Activated naive CD4-positive, alpha-beta T cell treated with Interleukin-2 at 50 U/mL for 16 hours (primary cell): ENCODE measurements at places on chromosomes 5 and 9.

DNA sequence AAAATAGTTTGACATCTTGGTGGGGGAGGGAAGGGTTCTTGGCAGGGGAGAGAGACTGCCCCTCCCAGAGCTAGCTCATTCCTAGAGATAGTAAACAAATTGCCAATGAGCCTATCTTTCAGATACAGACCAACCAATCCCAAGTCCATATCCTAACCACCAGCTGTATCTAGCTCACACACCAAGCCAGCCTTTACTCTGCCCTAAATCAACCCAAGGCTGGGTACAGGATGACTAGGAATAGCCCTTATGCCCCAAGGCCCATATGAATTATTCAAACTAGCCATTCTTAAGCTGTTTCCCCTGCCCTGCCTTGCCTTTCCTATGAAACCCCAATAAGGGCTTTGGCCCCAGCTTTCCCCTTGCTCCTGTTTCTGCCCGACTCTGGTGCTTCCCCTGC lies 281.3 kb upstream of the PANK3 start:
- DNase-seq: no peak

GRCh38 chr5:26948921-26949320 lies 89.5 kb downstream of the CDH9 start:
- no peak for DNase-seq

DNA sequence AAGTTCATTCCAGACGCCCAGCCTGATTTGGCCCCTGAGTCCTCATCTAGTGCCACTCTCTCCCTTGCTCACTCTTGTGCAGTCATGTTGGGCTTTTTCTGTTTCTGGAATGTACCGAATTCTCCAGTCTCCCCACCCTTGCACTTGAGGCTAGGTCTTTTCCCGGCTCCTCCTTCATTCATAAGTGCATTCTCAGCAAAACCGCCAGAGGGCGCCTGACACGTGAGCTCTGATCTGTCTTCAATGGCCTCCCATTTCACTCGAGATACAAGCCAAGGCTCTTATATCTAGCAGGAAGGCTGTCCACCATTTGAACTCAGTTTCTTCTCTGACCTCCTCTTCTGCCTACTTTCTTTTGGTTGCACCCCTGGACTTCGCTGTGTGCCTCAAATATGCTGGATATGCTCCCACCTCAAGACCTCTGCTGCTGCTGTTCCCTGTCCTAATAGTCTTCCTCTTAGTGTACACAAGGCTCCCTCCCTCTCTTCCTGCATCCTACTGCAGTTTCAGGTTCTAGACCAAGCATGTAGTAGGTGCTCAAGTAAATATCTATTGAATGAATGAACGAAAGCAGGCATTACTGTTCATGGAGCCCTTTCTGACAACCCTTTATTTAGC lies 568.1 kb upstream of the WWC1 start:
- DNase-seq: peak; percentile 55

DNA sequence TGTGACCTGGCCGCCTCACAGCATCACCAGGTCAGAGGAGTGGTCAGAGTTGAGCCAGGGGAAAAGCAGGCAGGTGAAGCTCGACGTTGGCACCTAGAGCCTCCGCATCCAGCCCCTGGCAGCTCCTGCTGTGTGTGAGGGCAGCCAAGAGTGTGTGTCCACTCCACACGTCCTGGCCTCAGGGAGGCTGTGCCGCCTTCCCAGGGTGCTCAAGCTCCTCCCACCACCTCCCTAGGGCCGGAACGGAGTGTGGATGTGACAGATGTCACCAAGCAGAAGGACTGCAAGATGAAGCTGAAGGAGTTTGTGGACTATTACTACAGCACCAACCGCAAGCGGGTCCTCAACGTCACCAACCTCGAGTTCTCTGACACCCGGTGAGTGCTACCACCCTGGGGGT lies 72.5 kb downstream of the PHF2 start:
- DNase-seq: no peak

DNA sequence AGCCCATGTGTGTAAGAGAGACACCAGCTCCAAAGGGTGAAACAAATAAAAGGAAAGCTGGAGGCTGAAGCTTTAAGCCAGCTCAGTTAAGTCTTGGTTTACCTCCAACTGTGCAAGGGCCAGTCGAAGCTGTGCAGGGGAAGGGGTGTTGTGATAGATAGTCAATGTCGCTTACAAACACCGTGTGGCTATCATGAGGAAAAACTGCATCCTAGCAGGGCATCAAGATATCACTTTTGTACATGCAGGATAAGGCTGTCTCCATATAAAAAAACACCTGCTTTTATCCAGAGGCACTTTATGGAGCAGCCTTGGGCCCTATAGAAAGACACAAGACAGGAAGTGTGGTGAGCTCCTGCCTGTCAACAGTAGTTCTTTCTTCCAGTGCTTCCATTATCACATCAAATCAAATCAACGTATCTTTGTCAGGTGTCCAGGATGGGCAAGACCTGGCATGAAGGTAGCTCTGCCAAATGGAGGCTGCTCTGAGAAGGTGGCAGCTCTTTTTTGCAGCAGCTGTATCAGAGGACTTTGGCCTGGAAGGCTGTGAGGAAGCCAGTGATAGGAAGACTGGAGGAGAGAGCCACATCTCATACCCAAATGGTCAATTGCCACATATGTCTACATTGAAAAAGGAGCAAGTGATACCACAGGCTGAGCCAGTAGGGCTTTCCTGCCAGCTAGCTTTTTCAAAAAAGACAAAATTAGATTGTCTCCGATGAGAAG lies 29.3 kb upstream of the SELENOP start:
- no peak for DNase-seq

GRCh38 chr5:9335754-9336495 lies 209.9 kb downstream of the SEMA5A start:
- DNase-seq: no peak

DNA sequence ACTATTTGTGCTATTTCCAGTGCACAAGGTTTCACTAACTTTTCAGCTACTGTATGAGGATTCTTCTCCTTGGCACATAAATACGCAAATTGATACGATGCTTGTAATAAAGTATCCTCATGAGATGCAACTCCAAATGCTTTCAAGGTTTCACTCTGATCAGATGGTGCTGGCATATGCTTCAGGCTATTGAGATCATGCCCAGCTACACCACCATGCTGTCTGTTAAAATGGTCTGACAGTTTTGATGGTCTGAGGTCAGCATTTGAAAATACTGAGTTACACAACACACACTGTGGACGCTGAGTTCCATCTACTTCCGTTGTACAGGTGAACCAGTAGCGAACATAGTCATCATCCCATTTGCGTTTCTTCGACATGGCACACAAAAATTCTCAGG lies 4.7 kb downstream of the FAM200C start:
- no peak for DNase-seq

- DNase-seq: no peak
Measured at GRCh38 chr5:77168161-77168878, 42.2 kb upstream of the PDE8B start.

- DNase-seq: no peak
Measured at GRCh38 chr5:14767735-14768507, 103.4 kb downstream of the OTULIN start.

- DNase-seq: no peak
Measured at GRCh38 chr5:137203011-137203632, 296.0 kb downstream of the SPOCK1 start.

DNA sequence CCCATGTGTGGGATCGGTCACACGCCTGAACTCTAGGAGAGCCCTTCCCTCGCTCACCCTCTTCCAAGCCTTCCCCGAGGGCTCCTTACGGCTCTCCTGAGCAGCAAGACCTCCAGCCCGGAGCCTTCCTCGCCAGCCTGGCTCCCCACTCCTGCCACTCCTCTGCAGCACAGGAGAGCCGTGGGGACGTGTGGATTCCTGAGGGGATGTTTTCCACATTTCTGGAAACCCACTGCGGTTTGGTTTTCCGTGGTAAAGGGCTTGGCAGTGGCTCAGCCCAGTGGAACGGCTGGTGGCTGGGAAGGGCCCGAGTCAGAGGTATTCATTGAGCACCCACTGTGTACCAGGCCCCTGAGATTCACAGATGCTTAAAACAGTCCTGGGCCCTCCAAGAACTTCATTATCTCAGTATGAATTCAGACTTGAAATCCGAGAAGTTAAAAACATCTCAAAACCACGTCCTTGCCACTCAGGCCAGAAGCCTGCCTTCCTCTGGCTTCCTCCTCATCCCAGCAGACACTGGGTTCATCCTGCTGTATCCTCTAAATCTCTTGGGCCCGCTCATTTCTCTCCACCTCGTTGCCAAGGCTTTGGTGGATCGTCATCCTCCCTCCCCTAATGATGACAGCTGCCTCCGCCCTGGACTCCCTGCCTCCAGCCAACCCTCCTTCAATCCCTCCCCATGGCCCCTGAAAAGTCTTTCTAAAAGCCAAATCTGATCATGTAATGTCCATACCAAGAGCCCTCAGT lies 109.6 kb downstream of the FGF18 start:
- DNase-seq: no peak

GRCh38 chr9:95793924-95794828 lies 81.3 kb upstream of the ERCC6L2 start:
- no peak for DNase-seq

DNA sequence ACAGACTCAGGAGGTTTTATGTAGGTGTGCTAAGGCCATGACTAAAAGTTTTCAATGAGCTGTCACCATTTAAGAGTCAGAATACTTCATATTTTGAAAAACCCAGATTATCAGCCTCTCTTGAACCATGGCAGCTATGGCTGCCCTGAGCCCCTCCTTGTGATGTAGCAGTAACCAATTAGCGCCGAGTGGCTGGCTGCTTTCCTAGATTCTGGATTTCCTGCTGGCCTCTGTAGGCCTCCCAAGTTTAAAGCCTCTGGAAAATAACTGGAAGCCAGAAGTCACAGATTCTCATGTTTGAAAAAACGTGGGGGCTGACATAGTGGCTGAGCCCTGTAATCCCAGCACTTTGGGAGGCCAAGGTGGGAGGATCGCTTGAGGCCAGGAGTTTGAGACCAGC lies 25.5 kb downstream of the DAB2IP start:
- no peak for DNase-seq

- no peak for DNase-seq
Measured at GRCh38 chr5:91443023-91443422, 59.9 kb upstream of the ARRDC3 start.

DNA sequence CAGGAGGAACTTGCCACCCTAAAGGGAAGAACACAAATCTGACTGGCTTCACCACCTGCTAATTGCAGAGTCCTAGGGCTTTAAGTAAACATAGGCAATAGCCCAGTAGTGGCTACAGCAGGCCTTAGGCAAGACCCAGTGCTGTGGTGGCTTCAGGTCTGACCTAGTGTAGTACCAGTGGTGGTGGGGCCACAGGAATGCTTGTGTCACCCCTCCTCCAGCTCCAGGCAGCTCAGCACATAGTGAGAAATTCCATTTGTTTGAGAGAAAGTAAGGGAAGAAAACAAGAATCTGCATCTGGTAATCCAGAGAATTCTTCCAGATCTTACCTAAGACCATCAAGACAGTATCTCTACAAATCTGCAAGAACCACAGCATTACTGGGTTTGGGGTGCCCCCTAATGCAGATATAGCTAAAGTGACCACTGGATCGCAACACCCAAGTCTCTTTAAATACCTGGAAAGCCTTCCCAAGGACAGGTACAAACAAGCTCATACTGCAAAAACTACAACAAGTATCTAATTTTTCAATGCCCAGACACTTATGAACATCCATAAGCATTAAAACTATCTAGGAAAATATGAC lies 102.6 kb upstream of the TRPM3 start:
- no peak for DNase-seq

GRCh38 chr9:93575796-93576257 lies 557 bp upstream of the PHF2 start:
- peak; percentile 55 for DNase-seq

DNA sequence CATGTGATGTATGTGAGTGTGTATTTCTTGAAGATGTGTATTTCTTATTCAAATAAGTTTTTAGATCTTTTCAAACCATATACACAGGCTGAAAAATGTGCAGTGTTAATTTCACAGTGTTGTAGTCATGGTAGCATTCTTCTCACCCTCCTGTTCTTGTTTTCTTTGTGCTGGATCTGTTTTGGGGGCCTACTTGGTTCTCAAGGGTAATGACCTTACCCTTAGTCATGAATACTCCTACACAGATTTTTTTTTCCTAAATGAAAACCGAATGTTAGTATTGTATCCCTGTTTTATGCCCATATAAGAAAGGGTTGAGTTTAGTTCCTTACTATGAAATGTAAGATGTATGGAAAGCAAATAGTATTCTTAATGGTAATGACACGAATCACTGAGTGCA lies 88.0 kb downstream of the SLC44A1 start:
- DNase-seq: no peak

- no peak for DNase-seq
Measured at GRCh38 chr9:85212209-85212608, 529.5 kb downstream of the AGTPBP1 start.

DNA sequence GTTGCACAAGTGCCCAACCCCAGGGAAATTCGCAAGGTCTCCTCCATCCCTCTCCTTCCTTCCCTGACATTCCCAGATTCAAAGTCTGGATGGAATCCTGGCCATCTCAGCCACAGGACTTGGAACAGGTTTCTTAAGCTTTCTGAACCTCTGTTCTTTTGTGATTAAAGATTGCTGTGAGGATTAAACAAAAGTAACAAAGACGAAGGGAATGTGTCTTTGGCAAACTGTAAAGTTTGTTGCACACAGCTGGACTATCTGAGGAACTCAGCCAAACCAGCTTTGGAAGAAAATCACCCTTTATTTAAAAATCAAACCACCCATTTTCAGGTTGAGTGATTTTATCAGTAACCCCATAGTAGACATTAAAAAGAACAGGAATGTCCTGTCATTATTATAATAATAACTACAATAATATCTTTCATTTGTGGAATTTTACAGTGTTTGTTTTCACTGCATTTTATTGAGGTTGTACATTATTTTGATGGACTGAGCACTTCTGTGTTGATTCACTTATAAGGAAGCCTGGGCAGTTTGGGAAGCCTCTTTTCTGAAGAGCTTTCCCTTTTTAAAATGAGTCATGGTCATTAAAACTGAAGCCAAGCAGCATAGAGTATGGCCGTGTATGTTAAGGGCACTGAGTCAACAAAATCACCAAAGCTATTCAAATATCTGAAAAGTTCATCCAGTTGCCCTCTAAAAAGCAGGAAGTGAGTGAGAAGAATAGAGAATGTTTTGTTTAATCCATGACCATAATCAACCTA lies 310.2 kb downstream of the AGTPBP1 start:
- DNase-seq: no peak

- DNase-seq: no peak
Measured at GRCh38 chr9:32405506-32405905, 21.1 kb downstream of the ACO1 start.

GRCh38 chr5:179886190-179886911 lies 21.3 kb downstream of the TBC1D9B start:
- no peak for DNase-seq

GRCh38 chr9:1025131-1025530 lies 25.0 kb upstream of the DMRT2 start:
- DNase-seq: no peak

GRCh38 chr5:149498724-149499336 lies 52.4 kb downstream of the CSNK1A1 start:
- no peak for DNase-seq
